ENCODE measurements at places on chromosomes 7 and 10. TPM values are rescaled to one million over a fixed set of nuclear protein-coding genes. Genes with fewer than 3 reads are reported as not detected.

CALHM2 gene
- 1.6 TPM for total RNA-seq

HOGA1 gene
- 0.41 TPM for total RNA-seq

EBLN1 gene
- not detected for total RNA-seq

GPR26 gene
- total RNA-seq: 5.3 TPM

NKX2-3 gene
- total RNA-seq: under 0.01 TPM

OR2A1 gene
- not detected for total RNA-seq

DNA sequence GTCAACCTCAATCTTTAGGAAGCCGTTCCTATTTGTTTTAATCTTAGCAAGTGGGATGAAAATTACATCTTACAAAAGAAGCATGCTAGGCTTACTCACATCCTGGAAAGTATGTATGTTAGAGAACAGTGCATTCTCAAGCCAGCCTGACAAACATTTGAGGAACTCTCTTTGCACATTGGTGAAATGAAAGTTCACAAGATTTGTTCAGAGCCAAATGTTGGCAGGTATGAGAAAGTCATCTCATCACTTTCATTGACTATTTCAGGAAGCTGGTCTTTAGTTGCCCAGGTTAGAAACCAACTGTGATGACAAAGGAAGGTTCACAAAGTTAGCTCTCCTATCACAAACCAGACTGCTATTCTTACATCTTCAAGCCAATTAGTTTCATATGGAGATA is 57.1 kb downstream of the ABCB1 start:
- DNase-seq: no peak

DNA sequence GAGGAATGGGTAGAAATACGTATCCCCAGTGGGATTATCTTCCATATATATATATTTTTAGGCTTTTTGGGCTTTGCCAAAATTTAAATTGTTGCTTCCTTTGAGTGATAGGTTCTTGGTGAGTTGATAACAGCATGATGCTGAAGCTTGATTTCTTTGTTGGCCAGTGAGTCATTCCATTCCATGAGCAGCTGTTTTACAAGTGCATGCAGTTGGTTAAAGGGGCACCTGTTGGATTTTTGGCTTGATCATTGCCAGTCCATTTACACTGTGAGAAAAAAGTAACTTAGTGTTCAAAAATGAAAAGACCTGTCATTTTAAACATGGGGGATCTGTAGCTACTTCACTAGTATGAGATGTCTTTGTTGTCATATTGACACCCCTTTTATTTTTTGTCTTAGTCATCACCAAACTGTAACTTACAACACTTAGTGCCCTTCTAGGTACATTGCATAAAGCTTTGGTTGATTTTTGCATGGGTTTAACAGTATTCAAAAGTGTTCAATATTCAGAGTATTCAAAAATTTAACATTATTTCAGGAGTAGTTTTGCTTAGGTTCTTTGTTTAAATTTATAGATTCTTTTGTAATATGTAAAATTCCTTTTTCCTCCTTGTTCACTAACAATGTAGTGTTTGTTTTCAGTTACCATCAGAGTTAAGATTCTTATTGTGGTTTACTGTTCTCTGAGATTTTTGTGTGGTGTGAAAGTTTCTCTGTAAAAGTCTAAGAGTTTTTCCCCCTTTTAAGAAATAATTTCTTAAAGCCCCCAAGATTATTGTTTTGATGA is 8.8 kb downstream of the AKAP9 start:
- DNase-seq: no peak

- no peak for DNase-seq
These were observed 588 bp downstream of the GET4 start for GRCh38 chr7:876972-877311.

GRCh38 chr10:96427291-96427690 is 68.5 kb upstream of the OPALIN start:
- DNase-seq: no peak

DNA sequence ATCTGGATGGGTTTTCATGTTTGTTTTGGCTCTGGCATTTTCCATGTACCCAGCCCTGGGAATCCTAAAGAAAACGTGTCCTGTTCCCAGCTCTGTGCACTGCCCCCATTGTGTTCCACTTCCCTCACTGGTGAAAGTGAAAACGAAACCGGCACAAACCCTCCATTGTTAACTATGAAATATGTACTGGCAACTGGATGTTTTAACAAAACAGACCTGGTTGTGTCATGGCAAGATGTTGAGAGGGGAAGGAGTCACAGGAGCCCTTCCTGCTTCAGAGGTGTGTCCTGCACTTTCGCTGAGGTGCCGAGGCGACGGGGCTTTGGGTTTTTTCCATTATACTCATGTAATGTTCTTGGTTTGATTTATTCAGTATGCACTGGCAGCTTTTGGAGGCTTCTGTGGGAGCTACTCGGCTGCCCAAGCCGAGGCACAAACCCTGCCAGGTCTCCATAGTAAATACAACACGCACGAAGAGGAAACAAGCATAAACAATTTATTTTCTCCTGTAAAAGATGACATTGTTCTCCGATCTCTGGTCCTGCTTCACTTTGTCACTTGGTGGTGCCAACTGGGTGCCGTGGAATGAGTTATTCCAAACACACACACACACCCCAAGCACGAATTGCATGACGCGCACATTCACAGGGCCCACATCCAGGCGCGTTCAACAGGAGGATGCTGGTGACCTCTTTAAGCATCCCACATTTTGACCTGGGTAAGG is 118.2 kb downstream of the CDK6 start:
- peak; percentile 17 for DNase-seq

- DNase-seq: no peak
These were observed 118.2 kb downstream of the ADAM12 start for GRCh38 chr10:126270111-126270510.

DNA sequence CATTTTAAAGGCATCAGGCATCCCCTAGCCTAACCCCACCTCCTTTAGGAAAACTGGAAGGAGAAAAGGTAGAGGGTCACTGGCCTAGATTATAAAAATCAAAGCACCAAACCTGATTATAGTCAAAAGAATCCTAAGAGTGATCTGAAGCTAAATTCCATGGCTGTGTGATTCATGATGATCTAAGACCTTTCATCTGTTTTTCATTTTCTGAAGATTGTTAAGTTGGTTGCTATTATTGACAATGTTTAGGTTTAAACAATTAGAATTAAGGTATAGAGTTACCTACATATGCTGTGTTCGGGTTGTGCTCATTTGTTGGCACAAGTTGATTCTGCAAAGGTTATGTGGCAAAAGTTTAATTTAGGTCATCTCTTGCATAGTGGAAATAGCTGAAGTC is 148.7 kb downstream of the BICC1 start:
- no peak for DNase-seq

- DNase-seq: no peak
These were observed 141.4 kb downstream of the KIAA1217 start for GRCh38 chr10:24350070-24350921.

DNA sequence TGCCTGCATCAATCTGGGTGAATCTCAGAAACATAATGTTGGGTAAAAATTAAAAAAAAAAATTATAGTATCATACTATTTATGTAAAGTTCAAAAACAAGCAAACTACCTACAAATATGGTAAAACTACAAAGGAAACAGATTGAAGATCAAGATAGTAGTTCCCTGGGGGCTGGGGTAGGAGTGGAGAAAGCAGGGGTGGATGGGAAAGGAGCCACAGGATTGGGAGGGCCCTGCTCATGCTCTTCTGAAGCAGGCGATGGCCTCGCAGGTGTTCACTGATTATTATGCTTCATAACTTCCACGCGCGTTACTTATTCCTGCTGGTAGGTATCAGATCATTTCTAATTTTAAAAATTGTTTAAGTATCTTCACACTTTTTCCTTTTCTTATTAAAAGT is 96.0 kb upstream of the GATA3 start:
- DNase-seq: no peak

DNA sequence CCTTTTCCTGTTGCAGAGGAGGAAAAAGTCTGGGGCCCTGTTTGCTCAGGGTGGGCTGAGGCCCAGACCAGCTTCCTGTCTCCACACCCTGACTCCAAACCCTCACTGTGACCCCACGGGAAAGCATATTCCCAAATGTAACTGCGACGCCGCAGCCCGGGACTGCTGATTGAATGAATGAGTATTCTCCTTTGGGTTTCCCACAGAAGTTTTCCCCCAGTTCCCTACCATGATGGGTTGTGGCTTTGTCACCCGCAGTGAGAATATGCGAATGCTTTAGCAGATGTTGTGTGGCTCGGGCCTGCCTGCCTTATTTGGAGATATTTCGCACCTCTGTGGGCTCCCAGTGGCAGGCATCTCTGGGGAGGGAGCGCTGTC is 50.6 kb downstream of the MGMT start:
- no peak for DNase-seq

GRCh38 chr7:17502213-17503060 is 204.0 kb downstream of the AHR start:
- DNase-seq: no peak

DNA sequence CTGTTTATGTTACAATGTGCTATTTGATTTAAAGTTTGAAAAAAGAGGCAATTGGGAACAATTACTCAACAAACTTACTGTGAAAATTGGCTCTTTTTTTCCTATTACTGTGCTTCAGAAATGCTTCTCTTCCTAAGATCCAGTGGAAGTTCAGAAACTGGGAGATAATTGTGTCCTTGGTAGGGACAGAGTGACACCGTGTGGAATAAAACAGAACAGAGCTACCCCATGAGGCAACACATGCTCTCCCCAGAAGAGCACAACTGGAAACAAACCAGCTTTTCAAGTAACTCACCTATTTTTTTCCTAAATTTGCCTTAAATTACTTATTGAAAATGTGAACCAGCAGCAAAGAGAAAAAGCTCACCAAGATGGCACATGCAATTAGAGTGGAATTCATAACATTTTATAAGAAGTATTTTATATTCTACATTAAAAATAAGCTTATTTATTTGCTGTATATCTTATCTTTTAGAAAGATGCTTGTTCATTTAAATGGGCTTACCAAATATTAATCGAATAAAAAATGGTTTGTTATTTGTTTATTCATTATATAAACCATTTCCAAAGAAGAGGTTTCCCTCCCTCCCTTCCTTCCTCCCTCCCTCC is 346.1 kb upstream of the ANKRD30A start:
- DNase-seq: peak; percentile 65

GRCh38 chr7:13035233-13035632 is 347.8 kb downstream of the ARL4A start:
- no peak for DNase-seq

- DNase-seq: no peak
These were observed 25.0 kb downstream of the CLEC2L start for GRCh38 chr7:139548302-139549028.

DNA sequence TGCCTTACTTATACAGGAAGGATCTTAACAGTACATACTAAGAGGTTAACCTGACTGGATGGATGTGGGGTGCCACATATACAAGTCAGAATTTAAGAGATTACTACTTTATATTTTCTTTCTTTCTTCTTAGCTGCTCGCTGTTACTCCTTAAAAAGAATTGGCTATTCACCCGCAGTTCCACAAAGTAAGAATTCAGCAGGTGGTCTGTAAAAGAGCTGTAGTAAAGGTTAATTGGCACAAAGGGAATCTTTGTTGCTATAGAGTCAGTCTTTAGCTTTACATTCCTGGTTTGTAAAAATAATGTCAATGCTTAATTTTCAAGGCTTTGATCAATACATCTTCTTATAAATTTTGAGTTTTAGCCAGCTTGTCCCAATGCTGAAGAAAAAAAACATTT is 43.2 kb downstream of the RALA start:
- DNase-seq: no peak

Data from frontal cortex (tissue), 4 donors.